ENCODE measurements at places on chromosomes 11 and 22.

- no peak for DNase-seq
Observed at GRCh38 chr11:131685206-131685605, 314.8 kb downstream of the NTM start.

DNA sequence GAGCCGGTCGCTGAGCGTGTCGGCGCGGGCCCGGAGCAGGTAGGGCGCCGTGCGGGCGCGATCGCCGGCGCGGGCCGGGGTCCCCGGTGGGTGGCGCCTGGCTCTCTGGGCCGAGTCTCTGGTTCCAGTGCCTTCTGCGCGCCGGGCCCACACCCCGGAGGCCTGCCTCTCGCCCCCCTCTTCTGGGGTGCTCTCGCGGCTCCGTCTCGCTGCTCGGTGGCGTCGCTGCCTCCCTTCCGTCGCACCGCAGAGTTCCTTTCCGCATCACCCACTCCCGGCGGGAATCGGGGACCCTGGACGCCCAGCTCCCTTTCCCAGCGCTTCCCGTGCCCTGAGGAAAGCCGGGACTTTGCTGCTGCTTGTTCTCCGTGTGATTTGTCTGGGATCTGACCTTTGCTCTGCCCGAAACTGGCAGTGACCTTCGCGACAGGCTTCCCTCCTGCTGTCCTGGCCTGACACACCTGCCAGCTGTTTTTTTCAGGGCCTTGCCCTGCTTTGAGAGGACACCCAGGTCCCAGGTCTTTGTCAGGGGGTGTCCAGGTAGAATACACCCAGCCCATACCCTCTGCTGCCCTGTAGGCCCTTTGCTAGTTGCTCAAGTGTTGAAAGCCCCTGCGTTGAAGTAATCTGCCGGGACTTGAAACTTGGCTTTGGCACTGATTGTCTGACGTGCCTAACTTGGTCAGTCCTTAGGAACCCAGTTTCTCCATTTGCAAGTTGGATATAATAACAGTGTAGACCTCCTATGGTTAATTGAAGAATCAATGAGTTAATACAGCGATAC is 711 bp downstream of the FDX1 start:
- peak; percentile 17 for DNase-seq

DNA sequence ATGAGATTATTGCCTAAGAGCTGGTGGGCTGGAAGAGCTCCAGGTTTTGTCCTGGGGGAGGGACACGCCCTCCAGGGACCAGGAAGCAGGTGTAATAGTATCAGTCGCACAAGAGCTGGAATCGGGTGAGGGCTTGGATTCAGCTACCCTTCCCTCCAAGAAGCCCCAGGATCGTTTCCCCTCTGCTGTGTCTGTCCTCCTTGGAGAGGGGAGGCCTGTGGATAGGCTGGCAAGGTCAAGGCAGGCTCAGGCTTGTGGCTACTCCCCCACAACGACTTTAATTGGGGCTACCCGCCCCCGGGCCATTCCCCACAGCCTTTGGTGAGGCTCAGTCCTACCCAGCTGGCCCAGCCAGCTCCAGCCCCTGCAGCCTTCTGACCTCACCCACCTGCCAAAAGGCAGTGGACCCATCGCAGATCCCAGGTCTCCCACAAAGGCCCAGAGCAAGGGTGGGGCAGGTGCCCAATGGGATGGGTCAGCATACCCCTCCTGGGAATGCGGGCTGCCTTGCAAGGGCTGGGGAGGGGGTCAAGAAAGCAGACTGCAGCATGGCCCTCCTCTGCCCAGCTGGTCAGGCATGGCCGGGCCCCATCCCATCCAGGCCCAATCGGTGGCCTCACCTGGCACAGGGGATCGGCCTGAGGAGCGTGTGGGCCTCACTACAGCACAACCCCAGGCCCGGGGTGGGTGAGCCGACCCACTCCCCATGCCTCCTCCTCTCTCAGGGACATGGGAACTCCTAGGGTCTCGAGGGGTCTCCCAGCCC is 1.0 kb downstream of the CTSD start:
- DNase-seq: no peak

DNA sequence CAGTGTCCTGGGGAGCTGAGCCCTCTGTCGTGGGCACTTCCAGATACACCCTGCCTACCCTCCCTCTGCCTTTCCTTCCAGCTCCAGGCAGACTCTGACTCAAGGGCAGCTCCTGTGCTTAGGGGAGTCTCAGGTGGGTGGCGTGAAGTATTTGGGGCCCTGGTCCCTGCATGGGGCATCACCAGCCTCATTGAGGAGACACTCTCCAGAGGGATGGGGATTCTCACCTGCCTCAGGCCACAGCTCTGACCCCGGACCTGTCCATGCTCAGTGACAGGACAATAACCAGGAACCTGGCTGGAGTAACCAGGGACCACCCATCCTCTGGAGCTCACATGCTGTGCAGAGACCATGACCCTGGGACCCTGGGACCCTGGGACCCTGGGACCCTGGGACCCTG is 41.2 kb downstream of the GGTLC2 start:
- DNase-seq: no peak

- no peak for DNase-seq
Observed at GRCh38 chr11:37459456-37459855, 861.4 kb upstream of the RAG2 start.

DNA sequence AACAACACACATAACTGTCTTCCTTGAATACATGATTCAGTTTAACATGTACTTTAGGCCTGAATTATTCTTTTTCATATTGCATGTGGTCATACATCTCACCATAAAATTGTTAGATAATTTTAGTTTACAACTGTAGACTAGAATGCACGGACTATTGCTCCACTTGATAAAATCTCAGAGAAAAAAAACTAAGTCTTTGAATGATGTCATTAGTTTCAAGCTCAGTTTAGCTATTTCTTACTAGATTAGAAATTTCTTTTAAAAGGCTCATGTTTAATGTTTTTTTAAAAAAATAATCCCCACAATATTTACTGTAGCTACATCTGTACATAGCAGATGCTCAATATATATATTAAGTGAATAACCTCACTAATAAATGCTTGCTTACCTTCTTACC is 5.1 kb downstream of the RSF1 start:
- DNase-seq: no peak

- DNase-seq: no peak
Observed at GRCh38 chr11:46047520-46047919, 73.7 kb downstream of the PHF21A start.

DNA sequence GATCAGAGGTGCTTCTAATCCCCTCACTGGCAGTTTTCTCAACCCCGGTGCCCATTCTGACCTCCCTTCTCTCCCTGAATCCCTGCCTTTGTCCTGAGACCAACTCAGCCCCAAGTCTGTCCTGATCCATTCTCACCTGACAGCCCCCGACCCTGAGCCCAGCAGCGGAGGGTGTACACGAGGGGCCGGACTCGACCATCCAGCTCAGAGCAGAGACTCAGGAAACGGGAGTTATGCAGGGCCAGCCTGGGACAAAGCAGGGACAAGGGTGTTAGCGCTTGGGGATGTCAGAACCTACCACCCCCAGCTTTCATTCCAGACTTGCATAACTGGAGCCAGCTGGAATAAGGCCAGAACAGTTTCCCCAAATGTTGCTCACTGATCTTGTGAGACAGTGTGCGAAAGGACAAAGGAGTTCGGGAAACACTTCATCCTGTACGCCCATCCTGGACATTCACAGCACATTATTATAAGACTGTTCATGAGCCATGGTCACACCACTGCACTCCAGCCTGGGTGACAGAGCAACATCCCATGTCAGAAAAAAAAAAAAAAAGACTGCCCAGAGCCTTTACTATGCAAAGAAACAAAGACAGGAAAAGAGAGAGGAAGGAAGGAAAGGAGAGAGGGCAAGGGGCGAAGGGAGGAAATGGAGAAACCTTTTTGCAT is 3.5 kb upstream of the EEF1G start:
- no peak for DNase-seq

- DNase-seq: no peak
Observed at GRCh38 chr11:11537372-11537771, 84.4 kb downstream of the GALNT18 start.

DNA sequence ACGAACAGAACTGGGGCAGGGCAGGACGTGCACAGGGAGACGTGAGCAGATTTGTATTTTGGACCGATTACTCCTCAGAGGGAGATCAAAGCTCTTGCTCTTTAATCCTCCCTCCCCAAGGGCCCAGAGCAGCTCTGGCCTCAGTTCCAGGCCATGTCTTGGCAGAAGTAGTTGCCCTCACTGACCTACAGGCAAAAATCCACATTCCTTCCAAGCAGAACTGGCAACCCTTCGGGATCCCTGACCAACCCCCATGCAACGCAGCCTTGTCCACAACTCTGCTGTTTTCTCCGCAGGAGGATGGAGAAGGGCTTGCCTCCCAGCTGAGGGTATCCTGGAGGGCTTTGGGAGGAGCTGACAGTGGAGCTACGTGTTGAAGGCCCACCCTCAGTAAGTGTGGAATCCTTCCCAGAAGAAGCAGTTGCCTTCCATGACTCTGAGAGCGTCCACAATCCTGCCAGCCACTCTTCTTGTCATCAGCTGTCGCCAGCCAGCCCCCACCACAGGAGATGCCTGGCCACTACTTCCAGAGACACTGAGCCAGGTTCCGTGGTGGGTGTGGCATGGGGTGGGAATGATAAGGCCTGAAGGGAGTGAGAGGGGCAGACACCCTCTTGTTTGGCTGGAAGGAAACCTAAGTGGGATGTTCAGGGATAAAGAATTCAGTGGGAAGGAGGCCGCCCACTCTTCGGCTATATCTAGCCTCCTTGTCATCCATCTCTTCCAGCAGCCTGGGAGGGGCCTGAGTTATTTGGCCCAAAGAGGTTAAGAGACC is 68.1 kb downstream of the PDE2A start:
- no peak for DNase-seq

DNA sequence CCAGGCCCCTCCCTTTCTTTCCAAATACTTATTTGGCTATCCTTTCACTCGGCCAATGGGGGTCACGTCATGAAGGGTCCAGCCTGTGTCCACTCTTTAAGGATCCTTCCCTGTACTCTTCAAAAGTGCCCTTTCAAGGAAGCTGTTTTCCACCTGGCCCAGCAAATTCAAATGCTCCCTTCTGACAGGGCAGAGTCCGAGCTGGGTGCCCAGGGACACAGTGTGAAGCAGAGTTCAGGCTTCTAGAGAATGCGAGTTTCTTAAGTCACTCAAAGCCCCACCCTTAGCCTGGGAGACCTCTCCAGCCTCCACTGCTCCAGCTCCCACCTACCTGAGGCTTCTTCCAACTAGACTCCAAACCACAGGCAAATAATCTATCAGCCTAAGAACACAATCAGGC is 5.5 kb upstream of the APOA1 start:
- DNase-seq: no peak

- peak; percentile 100 for DNase-seq
Observed at GRCh38 chr11:14422052-14422813, 63.2 kb upstream of the RRAS2 start.

- no peak for DNase-seq
Observed at GRCh38 chr22:22460635-22461034, 47.9 kb downstream of the ZNF280B start.

DNA sequence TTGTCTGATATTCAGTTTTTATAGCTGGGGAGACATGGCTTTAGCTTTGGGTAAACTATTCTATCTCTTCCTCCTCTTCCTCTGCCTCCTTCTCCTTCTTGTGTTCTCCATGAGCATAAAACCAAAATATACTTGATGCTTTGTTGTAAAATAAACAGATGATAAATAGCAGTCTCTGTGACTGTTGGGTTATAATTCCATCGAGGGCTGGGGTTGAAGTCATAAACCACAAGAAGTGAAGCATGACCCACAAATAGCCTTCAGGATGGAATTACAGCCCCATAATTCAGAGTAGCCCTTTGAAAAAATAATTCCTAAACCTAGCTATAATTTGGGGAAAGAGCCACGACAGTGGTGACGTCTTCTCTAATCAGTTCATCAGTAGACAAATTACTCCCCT is 177.7 kb downstream of the SNX19 start:
- DNase-seq: peak; percentile 64

- DNase-seq: peak; percentile 66
Observed at GRCh38 chr22:27677905-27678458, 123.6 kb downstream of the MN1 start.

GRCh38 chr11:8082391-8083087 is 1.5 kb downstream of the TUB start:
- DNase-seq: no peak

GRCh38 chr11:77468527-77468926 is 5.4 kb downstream of the PAK1 start:
- DNase-seq: no peak

- DNase-seq: peak; percentile 92
Observed at GRCh38 chr22:42856865-42857704, at the start of gene ARFGAP3. TSS of gene ARFGAP3 (minus strand) at chr22:42857273. CDS start at chr22:42857182, 91 bp downstream.
